Activated CD4-positive, alpha-beta T cell treated with anti-CD3 and anti-CD28 coated beads, Interleukin-2, amount 10 ng/mL, durations not matched to agents 24 days and 14 days (primary cell): ENCODE measurements at places on chromosomes 1 and 21. TPM values are rescaled to one million over a fixed set of nuclear protein-coding genes. Genes with fewer than 3 reads are reported as not detected.
A peak's percentile ranks its signal among the peaks of the same experiment; 100 is the strongest.

GRCh38 chr1:234704106-234704887, 94.3 kb upstream of the IRF2BP2 start:
- no peak for DNase-seq

GRCh38 chr1:196660272-196660671, 8.4 kb downstream of the CFH start:
- no peak for DNase-seq

DNA sequence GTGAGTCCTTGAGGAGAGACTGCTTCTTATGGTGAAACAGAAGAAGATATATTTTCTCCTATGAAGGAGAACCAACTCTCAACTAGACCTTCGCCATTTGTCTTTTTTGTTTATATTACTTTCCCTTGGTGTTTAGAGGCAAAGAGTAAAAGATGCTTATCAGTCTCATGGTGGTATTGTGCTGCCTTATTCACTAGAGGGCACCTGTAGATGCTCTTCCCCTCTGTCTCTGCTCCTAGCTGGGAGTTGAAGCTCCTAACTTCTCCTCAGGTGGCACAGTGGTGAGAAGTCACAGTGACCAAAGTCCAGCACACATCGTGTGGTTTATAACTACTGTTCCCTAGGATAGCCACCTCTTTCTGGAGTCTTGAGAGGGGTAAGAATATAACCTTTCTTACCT, 1359.6 kb downstream of the PLA2G4A start:
- DNase-seq = no peak

DNA sequence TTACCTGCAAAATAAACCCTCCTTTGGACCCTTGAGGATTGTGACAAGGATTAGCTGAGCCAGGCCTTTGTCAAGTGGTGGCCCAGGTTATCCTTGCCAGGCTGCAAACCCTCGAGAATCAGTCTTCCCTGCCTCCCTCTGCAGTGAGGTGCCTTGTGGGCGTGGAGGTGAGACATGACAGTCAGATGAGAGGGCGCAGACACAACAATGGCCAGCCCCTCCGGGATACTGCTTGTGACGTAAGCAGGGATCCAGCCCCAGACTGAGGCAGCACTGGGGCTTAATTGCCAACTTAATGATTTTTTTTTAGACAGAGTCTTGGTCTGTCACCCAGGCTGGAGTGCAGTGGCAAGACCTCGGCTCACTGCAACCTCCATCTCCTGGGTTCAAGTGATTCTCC, 104.6 kb downstream of the LAMC2 start:
- DNase-seq = no peak

- no peak for DNase-seq
These were observed 61.8 kb downstream of the DISP3 start for GRCh38 chr1:11540773-11541160.

DNA sequence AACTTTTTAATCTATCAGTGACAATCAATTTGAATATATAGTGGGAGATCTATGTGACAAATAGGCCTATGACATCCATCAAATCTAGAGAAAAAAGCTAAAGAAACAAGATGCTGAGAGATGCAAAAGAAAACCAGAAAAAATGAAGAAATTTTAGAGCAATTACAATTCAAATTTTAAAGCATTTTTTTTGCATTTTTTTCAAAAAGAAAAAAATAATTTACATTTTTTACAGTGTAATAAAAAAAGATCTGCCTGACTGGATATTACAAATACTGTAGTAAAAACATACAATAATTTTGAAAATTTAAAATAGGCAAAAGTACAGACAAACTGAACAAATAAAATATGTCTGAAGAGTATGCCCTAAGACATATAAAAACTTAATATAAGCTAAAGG, 14.4 kb downstream of the CD34 start:
- no peak for DNase-seq

DNA sequence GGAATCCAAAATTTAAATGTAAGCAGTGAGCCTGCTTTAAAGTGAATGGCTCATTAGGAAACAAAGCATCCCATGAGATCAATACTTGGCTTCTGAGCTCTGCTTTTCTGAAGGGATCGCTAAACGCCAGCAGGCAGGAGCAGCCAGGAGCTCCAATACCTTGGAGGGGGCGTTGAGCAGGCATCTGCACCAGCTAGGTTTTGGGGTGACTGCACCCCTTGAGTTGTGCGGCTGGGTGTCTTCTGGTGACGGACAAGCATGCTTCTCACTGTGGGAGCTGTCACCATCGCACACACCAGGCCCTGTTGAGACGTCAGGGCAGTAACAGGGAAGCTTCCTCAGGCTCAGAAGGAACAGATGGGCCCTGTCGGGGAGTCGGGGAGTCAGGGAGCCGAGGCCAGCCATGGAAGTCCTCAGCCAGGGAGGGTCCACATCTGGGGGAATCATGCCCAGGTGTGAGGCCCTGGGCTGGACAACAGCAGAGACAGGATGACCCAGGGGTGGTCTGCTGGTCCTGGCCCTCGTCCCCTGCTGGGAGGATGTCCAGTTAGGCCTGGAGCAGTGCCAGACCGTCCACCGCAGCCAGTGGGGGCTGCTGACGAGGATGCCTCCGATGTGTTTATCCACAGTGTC, 57.9 kb upstream of the ADARB1 start:
- DNase-seq = no peak

DNA sequence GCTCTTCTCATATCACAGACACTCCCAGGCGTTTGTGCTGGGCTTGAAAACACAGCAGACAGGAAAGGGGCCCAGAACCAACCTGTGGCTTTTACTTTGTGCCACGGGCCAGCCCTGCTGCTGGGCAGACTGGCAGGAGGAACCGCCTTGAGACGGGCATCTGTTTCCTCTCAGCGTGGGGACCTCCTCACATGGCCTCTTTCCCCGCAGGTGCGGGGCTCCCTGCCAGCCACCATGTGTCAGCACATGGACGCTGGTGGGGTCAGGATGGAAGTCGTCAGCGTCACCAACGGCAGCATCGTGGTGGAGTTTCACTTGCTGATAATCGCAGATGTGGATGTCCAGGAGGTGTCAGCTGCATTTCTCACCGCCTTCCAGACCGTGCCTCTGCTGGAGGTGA, 47.8 kb downstream of the UMODL1 start:
- DNase-seq = peak; percentile 68

DNA sequence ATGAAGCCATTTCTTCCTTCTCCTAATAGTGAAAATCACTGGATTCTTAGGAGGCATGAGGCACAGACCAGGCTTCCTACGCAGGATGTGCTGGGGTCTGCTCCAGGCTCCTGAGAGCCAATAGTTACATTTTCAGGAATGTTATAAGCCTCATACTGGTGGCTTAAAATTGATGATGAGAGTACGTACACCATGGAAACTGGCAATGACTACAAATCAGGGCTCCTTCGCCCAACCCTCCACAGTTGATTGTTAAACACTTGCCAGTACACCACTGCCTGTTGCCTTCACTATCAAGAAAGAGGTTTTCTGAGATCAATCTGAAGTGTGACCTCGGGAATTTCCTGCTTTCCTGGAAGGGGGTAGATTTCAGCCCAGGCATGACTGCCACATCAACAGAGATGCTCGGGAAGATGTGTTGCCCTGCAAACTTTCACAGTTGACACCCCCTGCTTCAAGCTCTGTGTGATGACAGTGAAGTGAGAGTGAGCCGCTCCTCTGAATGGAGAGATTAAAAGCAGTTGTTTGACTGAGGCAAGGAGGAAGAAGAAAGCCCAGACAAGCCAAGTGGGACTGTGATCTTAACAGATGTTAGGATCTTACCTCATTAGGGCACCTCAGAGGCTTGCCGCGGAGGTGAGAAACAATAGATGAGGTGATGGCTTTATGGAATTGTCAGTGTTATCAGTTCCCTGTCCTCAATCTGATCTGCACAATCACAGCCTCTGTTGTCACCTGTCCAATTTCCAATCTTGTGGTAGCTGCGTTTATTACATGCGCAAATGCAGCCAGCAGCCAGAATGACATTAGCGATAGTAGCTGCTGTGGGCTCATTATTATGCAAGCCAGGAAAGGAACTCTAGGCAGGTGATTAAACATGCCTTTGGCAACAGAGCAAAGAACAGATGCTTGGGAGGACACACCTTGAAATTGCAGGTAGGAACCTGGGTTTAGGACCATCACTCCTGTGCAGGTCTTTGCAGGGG, 277.3 kb downstream of the KAZN start:
- no peak for DNase-seq

DNA sequence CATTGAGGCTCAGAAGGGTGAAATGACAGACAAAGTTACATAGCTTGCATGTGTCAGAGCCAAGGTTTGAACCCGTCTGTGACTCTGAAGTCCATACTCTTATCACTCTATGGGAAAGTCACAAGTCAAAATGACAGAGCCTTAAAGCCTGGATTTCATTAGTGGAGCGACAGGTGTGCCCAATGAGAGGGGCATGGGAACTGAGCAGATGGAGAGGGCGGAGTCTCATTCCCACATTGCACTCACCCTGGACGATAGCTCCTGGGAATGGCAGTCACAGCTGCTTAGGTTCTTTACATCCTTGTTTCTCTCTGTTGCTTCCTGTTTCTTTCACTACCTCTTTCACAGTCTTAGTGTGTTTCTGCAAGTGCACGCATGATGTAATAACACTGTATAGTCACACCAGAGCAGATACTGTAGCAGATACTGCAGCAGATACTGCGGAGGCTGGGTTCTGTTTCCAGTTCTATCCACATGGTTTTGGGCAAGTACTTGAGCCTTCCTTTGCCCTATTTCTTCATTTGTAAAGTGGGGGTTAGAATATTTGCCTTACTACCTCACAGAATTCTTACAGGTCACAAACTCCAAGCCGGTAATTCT, 127.2 kb downstream of the ZSCAN20 start:
- DNase-seq = no peak

DNA sequence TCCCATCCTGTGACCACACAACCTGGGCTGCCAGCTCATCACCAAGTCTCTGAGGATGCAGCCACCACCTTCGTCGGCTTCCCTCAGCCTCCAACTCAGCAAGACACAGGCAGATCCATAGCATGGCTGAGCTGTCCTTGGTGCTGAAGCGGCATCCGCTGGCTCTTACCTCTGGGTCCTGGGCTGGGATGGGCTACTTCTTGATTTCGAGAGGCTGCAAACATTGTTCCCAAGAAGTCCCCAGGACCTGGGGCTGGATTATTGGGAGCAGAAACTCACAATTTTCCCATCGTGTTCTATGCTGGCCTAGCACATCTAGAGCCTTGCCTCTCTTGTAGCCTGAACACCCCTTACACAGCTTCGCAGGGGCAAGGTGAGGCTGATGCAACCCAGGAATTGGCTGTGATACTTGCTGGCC, 24.9 kb upstream of the C1QA start:
- peak; percentile 81 for DNase-seq

- peak; percentile 81 for DNase-seq
These were observed 756 bp downstream of the ANKRD13C start for GRCh38 chr1:70353601-70354331.

GRCh38 chr1:13794231-13795187, 94.5 kb downstream of the PRDM2 start:
- no peak for DNase-seq

- DNase-seq = no peak
These were observed 13.1 kb upstream of the KYAT3 start for GRCh38 chr1:89005286-89006151.

- peak; percentile 73 for DNase-seq
These were observed 55.3 kb upstream of the BOLA1 start for GRCh38 chr1:149844101-149844500.

DNA sequence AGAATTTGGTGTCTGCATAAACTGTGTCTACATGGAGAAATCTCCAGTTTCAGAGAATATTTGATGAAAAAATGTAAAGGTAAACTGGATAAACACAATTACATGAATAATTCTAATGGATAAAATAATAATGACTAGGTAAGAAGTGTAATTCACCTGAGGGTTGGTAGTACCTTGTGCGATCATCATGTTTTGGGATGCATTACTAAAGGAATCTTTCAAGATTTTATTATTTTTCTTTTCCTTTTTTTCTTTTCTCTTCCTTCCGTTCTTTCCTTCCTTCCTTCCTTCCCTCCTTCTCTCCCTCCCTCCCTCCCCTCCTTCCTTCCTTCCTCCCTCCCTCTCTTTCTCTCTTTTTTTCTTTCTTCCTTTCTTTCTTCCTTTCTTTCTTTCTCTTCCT, 818.7 kb downstream of the LTN1 start:
- no peak for DNase-seq

DNA sequence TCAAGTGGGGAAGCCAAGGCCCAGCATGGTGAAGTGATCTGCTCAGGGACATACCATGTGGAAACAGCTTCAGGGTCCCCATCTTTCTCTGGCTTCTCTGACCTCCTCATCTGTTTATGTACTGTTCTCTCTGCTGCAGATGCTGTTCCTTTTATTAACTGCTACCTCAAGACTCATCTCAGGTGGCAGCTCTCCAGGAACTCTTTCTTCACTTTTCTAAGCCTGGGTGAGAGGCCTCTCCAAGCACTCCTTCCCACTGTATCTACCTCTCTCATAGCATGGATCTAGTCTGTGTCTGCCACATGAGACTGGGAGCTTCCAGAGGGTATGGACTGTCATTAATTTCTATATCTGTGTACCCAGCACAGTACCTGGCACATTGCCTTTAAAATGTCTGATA, 73.4 kb upstream of the PPM1J start:
- no peak for DNase-seq

GRCh38 chr1:37056325-37056724, 22.0 kb upstream of the GRIK3 start:
- no peak for DNase-seq

GRCh38 chr1:89556726-89557444, 32.3 kb downstream of the LRRC8B start:
- DNase-seq = no peak

GRCh38 chr1:20110679-20111078, 8.7 kb downstream of the PLA2G2D start:
- no peak for DNase-seq

The FCRL4 gene
- total RNA-seq = not detected in 2 replicates

The RYR2 gene
- total RNA-seq = 0.02 TPM in 1 of 2 replicates, not detected in the other

The HLX gene
- 5.7 and 7.2 TPM in 2 replicates for total RNA-seq

The AMY1B gene
- not detected in 2 replicates for total RNA-seq

The FAM78B gene
- total RNA-seq = 1.6 and 1.9 TPM in 2 replicates

The GJA4 gene
- not detected in 2 replicates for total RNA-seq
